Activated CD4-positive, alpha-beta T cell treated with anti-CD3 and anti-CD28 coated beads, Interleukin-2, amount 10 ng/mL, durations not matched to agents 7 days and 5 days (primary cell): ENCODE measurements at places on chromosomes 12 and 14. TPM values are rescaled to one million over a fixed set of nuclear protein-coding genes. Genes with fewer than 3 reads are reported as not detected.

GRCh38 chr12:48717252-48717695 lies 767 bp upstream of the CCNT1 start:
- no peak for DNase-seq
- H3K27me3 ChIP-seq: no peaks in the 10 kb centered on the region
- peaks cover 33% of the 10 kb centered on the region for H3K4me1 ChIP-seq
- H3K4me3 ChIP-seq: peak overlapping the region; percentile 93
- H3K36me3 ChIP-seq: peaks cover 43% of the 10 kb centered on the region

DNA sequence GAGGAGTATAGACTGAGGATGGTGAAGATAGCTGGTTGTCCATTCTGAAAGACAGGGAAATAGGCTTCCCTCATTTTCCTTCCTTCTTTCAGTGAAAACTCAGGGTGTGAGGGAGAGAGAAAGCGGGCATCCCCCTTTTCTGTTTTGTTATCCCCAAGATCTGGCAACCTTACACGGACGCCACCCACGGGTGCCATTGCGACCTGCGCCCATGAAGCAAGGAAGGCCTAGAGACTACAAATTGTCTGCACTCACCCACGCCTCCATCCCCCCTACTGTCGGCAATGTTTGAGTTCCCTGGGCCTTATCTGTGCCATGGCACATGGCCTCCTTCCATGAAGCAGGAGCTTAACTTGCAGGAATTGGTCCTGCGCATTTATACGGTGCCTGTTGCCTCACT lies 115.0 kb upstream of the IGF1 start:
- H3K27ac ChIP-seq: no peak overlapping the region
- no peaks in the 10 kb centered on the region for H3K27me3 ChIP-seq
- no peak for DNase-seq
- no peaks in the 10 kb centered on the region for H3K4me1 ChIP-seq

DNA sequence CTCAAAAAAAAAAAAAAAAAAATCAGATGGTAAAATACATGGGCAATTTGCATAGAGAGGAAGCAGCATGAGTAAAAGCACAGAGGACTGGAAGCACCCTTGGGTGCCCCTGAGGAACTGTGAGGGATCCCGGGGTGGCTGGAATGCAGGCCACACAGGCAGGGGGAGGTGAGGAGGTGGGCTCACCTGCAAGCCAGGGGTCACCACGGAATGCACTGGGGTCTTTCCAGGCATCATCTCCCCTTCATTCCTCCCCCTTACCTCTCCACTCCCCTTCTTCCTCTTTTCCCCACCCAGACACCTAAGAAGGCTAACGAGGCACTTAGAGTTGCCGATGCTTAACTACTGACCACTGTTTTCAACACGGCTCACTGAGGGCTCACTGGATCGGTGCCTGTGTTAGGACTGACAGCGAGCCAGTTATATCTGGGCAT lies 14.4 kb upstream of the HIP1R start:
- no peaks in the 10 kb centered on the region for H3K4me1 ChIP-seq
- no peak overlapping the region for H3K4me3 ChIP-seq
- H3K27ac ChIP-seq: no peak overlapping the region
- no peak for DNase-seq
- H3K36me3 ChIP-seq: no peaks in the 10 kb centered on the region
- H3K27me3 ChIP-seq: peaks cover 2% of the 10 kb centered on the region

GRCh38 chr12:27273114-27273513 lies 29.0 kb downstream of the STK38L start:
- no peaks in the 10 kb centered on the region for H3K27me3 ChIP-seq
- H3K36me3 ChIP-seq: no peaks in the 10 kb centered on the region
- no peak overlapping the region for H3K4me3 ChIP-seq

GRCh38 chr12:19451196-19451595 lies 11.9 kb downstream of the AEBP2 start:
- no peak overlapping the region for H3K4me3 ChIP-seq
- no peak overlapping the region for H3K27ac ChIP-seq
- no peak for DNase-seq
- peaks cover 39% of the 10 kb centered on the region for H3K4me1 ChIP-seq

DNA sequence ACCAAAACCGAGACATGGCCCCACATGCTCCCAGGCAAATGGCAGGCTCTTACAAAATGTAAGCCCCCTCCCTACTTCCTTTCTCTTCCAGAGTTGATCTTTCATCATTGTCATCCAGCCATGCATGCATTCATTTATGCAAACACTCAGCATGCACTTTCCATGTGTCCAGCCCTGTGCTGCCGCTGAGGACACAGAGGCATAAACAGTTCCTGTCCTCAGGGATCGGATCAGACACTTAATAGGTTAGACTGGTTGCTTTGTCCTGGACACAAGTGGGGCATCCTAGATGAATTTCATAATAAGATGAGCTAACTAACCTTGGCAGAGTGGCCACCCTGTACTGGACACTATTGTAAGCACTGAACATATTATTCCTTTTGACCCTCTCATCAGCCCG lies 23.1 kb downstream of the PRIMA1 start:
- no peaks in the 10 kb centered on the region for H3K36me3 ChIP-seq
- DNase-seq: no peak
- H3K4me3 ChIP-seq: no peak overlapping the region
- no peaks in the 10 kb centered on the region for H3K4me1 ChIP-seq

- H3K4me3 ChIP-seq: no peak overlapping the region
- peaks cover 1% of the 10 kb centered on the region for H3K36me3 ChIP-seq
- no peaks in the 10 kb centered on the region for H3K4me1 ChIP-seq
- no peak for DNase-seq
- no peak overlapping the region for H3K27ac ChIP-seq
- H3K27me3 ChIP-seq: peaks cover 10% of the 10 kb centered on the region
These were observed 18.0 kb downstream of the ACACB start for GRCh38 chr12:109134186-109134917.

DNA sequence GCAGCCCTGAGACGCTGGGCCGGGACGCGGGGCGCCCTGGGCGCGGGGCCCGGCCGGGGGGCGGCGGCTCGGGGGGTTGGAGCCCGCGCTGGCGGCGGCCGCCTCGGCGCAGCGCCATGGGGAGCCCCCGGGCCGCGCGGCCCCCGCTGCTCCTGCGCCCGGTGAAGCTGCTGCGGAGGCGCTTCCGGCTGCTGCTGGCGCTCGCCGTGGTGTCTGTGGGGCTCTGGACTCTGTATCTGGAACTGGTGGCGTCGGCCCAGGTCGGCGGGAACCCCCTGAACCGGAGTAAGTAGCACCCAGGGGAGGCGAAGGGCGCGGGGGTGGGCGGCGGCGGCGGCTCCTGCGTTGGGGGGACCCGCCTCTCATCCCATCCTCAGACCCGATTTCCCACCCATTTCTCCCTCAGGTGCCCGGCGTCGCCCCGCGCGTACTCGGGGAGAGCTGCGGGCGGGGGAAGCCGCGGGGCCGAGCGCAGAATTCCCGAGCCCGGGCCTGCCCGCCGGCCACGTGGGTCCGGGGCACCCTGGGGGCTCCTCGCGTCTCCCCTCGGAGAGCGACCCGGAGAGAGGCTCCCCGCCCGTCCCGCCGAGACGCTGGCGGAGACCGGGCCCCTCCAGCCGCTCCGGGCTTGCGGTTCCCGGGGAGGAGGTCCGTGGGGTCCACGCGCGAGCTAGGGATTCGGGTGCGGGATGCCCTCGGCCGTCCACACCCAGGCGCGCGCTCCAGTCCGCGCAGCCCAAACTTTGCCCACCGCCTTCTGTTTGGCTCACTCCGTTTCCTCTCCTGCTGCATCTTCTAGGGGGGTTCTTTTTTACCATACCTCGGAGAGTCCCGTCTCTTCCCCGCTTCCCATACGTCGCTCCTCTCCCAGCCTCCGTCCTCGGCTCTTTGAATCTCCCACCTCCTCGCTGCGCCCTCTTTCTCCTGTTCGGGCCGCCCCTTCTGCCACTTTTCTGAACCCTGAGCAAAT lies 807 bp downstream of the B4GALNT3 start:
- peak overlapping the region; percentile 74 for H3K4me3 ChIP-seq
- H3K27me3 ChIP-seq: peaks cover 77% of the 10 kb centered on the region
- DNase-seq: peak; percentile 38
- no peak overlapping the region for H3K27ac ChIP-seq
- no peaks in the 10 kb centered on the region for H3K36me3 ChIP-seq

DNA sequence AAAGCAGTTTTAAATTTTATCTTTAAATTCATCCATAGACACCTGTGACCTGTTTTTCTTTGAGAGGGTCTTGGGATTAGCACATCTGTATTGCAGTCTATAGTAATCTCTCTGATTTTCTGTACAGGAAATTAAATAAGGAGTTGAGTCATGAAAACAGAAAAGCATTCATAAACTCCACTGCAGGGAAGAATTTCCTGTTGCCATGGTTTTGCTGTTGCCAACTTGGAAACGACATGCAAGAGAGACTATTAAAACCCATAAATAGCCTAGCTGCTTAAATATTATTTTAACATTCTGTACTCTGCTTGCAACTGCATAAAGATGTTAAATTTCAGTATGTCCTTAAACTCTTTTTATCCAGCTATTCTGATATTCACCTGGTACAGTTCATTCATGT lies 281.0 kb upstream of the RGS6 start:
- no peak overlapping the region for H3K27ac ChIP-seq
- no peak for DNase-seq
- no peaks in the 10 kb centered on the region for H3K4me1 ChIP-seq
- H3K4me3 ChIP-seq: no peak overlapping the region
- peaks cover 43% of the 10 kb centered on the region for H3K36me3 ChIP-seq
- no peaks in the 10 kb centered on the region for H3K27me3 ChIP-seq

- no peak overlapping the region for H3K4me3 ChIP-seq
- no peak overlapping the region for H3K27ac ChIP-seq
- no peaks in the 10 kb centered on the region for H3K4me1 ChIP-seq
These were observed 173.2 kb downstream of the SLC35F4 start for GRCh38 chr14:57692671-57693070.

DNA sequence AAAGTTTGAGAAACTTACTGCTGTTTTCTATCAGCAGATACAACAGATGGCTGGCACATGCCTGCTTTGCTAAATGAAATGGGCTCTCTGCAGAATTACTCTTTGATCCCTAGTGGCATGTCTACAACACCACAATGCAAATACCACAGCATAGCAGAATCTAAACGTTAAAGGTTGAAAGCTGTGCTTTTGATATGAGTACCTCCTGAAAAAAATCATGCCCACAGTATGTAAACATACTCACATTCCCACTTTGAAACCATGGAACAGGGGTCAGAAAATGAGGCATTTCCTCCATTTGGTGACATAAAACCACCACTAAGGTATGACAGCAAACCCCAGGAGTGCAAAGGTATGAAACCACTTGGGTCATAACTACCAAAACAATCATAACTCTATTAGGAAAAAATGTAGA lies 7.5 kb downstream of the WIF1 start:
- H3K4me1 ChIP-seq: no peaks in the 10 kb centered on the region
- H3K36me3 ChIP-seq: no peaks in the 10 kb centered on the region
- H3K4me3 ChIP-seq: no peak overlapping the region
- H3K27me3 ChIP-seq: peaks cover 25% of the 10 kb centered on the region
- no peak for DNase-seq

DNA sequence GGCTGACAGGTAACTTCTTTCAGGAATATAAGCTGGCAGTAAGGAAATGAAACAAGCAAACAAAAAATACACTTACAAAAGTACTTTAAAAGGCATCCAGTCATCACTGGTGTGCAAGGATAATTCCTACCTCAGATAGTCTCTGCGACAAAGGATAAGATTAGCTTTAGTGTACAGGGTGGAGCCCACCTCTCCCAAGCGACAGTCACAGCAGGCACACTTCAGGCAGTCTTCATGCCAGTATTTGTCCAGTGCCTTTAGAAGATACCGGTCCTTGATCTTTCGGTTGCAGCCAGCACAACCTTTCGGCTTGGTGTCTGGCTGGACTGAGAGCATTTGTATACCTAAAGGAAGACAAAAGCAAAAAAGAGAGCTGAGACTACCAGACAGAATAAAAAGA lies 5.4 kb downstream of the LMO3 start:
- no peak for DNase-seq
- H3K36me3 ChIP-seq: no peaks in the 10 kb centered on the region
- H3K27ac ChIP-seq: no peak overlapping the region
- peaks cover 11% of the 10 kb centered on the region for H3K27me3 ChIP-seq
- H3K4me3 ChIP-seq: no peak overlapping the region

- peak within 1 kb of the TSS; percentile 53 for H3K4me3 ChIP-seq
- H3K27me3 ChIP-seq: peaks cover 11% of the 10 kb centered on the region
- H3K36me3 ChIP-seq: no peaks in the 10 kb centered on the region
- H3K4me1 ChIP-seq: peaks cover 5% of the 10 kb centered on the region
- DNase-seq: no peak
- H3K27ac ChIP-seq: no peak within 1 kb of the TSS
These were observed at the start of gene DTX1 for GRCh38 chr12:113056631-113057488. Gene DTX1, plus strand, starts transcription at chr12:113056730. Its CDS starts 1,463 bp downstream, at chr12:113058193.

The IL22 gene
- 0.42 TPM for total RNA-seq

The FGF23 gene
- total RNA-seq: not detected

DNA sequence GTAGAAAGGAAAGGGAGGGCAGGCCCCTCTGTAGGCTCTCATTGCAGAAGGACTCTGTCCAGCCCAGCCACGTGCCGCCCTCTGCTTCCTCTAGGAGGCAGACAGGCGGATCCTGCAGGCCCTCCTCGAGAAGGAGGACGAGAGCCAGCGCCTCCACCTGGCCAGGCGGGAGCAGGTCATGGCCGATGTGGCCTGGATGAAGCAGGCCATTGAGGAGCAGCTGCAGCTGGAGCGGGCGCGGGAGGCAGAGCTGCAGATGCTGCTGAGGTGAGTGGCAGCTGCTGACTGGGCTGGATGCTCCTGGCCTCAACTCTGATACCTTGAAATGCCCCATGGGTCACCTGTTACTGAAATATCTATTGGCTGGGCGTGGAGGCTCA lies 10.9 kb downstream of the TCHP start:
- no peak overlapping the region for H3K27ac ChIP-seq
- DNase-seq: peak; percentile 16
- H3K27me3 ChIP-seq: no peaks in the 10 kb centered on the region
- no peak overlapping the region for H3K4me3 ChIP-seq
- H3K36me3 ChIP-seq: peaks cover 56% of the 10 kb centered on the region
- H3K4me1 ChIP-seq: no peaks in the 10 kb centered on the region

DNA sequence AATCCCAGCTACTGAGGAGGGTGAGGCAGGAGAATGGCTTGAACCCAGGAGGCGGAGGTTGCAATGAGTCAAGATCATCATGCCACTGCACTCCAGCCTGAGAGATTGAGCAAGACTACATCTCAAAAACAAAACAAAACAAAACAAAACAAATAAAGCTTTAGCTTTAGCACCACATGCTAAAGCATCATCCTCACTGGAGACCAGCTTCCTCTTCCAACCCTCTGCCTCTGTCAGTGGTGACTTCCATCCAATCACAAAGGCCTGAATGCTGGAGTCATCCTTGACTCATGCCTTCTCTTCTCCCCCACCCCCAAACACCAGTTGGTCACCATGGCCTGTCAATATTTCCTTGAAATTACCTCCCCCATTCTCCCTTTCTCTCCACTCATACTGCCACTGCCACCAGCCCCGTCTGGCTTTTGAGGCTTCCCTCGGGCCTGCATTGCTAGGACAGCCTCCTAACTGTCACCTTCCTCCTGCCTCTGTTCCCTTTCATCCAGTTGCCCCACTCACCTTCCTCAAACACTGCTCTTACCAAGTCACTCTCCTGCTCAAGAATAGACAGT lies 1.4 kb downstream of the ZNF385A start:
- no peak for DNase-seq
- no peak overlapping the region for H3K4me3 ChIP-seq
- H3K36me3 ChIP-seq: no peaks in the 10 kb centered on the region
- no peaks in the 10 kb centered on the region for H3K27me3 ChIP-seq
- peak overlapping the region; percentile 3 for H3K27ac ChIP-seq

The PROX2 gene
- total RNA-seq: not detected

The SERPINA6 gene
- total RNA-seq: not detected

The SCNN1A gene
- total RNA-seq: 0.67 TPM
